MCF 10A (cell line): ENCODE measurements at places on chromosomes 6 and 20. TPM values are rescaled to one million over a fixed set of nuclear protein-coding genes. Genes with fewer than 3 reads are reported as not detected.

- no peaks in the 10 kb centered on the region for H3K36me3 ChIP-seq
- H3K4me3 ChIP-seq = no peak overlapping the region
- no peaks in the 10 kb centered on the region for H3K27me3 ChIP-seq
- H3K4me1 ChIP-seq = peaks cover 6% of the 10 kb centered on the region
Observed at GRCh38 chr6:45920819-45921511, 94.7 kb downstream of the CLIC5 start.

DNA sequence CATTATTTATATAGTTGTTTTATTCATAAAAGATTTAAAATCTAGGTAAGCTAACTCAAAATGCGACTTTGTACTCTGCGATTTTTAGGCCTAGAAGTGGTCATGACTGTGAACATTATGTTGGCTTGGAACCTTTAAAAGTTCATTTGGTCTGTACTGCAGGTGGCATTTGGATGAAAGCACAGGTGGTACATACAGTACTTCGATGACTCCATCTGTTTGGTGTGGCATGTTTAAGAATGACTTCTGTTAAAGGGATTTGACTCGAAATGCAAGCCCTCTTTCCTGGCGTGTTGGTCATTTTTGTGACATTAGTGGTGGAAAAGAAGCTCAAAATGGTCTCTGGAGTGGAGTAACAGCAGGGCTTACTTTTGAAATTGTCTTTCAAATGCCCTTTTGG is 118.1 kb downstream of the UST start:
- no peaks in the 10 kb centered on the region for H3K27me3 ChIP-seq
- H3K36me3 ChIP-seq = no peaks in the 10 kb centered on the region
- H3K4me3 ChIP-seq = no peak overlapping the region
- no peak overlapping the region for H3K27ac ChIP-seq
- no peak for DNase-seq

DNA sequence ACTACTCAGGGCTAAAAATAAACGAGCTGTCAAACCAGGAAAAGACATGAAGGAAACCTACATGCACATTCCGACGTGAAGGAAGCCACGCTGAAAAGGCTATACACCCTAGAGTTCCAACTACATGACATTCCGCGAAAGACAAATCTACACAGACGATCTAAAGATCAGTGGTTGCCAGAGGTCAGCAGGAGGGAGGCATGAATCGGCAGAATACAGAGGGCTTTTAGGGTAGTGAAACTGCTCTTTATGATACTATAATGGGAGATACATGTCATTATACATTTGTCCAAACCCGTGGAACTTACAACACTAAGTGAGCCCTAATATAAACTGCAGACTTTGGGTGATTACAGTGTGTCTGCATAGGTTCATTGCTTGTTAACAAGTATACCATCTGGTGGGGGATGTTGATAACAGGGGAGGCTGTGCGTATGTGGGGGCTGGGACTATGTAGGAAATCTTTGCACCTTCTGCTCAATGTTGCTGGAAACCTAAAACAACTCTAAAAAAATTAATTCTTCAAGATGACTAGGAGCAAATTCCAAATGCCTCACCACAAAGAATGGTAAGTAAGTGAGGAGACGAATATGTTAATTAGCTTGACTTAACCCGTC is 132.2 kb upstream of the CDH4 start:
- peaks cover 51% of the 10 kb centered on the region for H3K27me3 ChIP-seq
- no peak overlapping the region for H3K4me3 ChIP-seq
- peaks cover 6% of the 10 kb centered on the region for H3K4me1 ChIP-seq
- peaks cover 5% of the 10 kb centered on the region for H3K36me3 ChIP-seq

DNA sequence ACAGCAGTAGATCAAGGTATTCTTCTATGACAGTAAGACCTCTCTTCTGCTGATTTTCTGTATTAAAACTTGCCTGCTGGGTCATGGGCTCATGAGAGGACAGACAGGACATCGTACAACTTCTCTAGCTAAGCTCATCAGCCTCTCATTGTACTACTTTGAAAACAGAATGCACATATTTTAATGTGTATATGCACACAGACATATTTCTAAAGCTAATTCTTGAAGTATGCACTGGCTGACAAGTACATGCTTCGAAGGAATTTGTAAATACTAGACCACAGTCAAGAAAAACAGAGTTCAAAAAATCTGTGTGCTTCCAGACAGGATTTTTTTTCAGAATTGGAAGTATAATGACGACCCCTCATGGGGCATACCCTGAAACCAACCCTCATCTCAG is 81.7 kb upstream of the CD83 start:
- DNase-seq = no peak
- no peak overlapping the region for H3K27ac ChIP-seq
- no peaks in the 10 kb centered on the region for H3K4me1 ChIP-seq
- H3K27me3 ChIP-seq = peaks cover 11% of the 10 kb centered on the region
- H3K36me3 ChIP-seq = no peaks in the 10 kb centered on the region

GRCh38 chr6:7489376-7489775 is 52.1 kb upstream of the DSP start:
- no peaks in the 10 kb centered on the region for H3K27me3 ChIP-seq
- peaks cover 11% of the 10 kb centered on the region for H3K4me1 ChIP-seq
- no peak for DNase-seq
- no peak overlapping the region for H3K4me3 ChIP-seq

- no peak overlapping the region for H3K4me3 ChIP-seq
- H3K36me3 ChIP-seq = no peaks in the 10 kb centered on the region
- no peak for DNase-seq
- H3K27me3 ChIP-seq = no peaks in the 10 kb centered on the region
Observed at GRCh38 chr6:17202526-17202925, 78.6 kb upstream of the RBM24 start.

GRCh38 chr6:170143401-170144150 is 147.3 kb downstream of the DLL1 start:
- H3K36me3 ChIP-seq = no peaks in the 10 kb centered on the region
- no peak for DNase-seq
- peaks cover 21% of the 10 kb centered on the region for H3K27me3 ChIP-seq
- peaks cover 14% of the 10 kb centered on the region for H3K4me1 ChIP-seq
- no peak overlapping the region for H3K4me3 ChIP-seq

- H3K4me1 ChIP-seq = no peaks in the 10 kb centered on the region
- H3K27me3 ChIP-seq = no peaks in the 10 kb centered on the region
- peaks cover 31% of the 10 kb centered on the region for H3K36me3 ChIP-seq
- DNase-seq = no peak
- no peak overlapping the region for H3K27ac ChIP-seq
Observed at GRCh38 chr6:43204271-43205105, 22.5 kb downstream of the CUL9 start.

DNA sequence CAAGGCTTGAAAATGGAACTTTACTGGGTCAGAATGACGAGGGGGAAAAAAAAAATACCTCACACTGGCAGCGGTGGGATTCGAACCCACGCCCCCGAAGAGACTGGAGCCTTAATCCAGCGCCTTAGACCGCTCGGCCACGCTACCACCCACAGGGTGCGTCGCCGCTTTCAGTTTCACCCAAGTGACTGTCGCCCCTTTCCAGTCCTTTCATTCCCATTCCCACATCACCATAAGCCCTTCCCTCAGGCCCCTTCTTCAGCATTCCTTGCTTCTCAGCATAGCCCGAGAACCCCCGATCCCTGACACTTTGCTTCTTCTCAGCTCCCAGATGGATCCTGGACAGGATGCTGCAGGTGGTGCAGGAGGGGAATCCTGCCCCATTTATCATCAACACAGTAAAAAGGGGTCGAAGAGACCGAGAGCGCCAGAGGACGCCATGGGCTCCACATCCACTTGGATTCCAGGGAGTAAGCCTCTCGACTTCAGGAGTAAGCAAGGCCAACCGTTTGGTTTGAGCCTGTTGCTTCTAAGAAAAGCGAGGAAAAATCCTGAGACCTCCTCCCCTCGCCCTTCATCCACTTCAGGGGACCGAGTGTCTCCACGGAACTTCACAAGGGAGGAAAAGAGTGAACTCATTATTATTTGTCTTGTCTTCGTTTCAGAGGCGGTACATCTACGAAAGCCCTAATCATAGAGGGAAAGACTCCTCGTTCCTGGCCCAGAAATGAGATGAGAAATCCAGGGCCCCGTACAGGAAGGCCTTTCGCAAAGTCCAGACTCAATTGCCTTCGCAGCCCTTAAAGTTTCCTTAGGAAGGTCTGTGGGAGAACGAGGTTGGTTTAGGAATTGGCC is 20.0 kb upstream of the TRIM27 start:
- H3K4me1 ChIP-seq = peaks cover 14% of the 10 kb centered on the region
- peaks cover 25% of the 10 kb centered on the region for H3K36me3 ChIP-seq
- DNase-seq = peak; percentile 78

GRCh38 chr6:36501686-36502085 is 45.6 kb downstream of the STK38 start:
- H3K4me3 ChIP-seq = no peak overlapping the region
- DNase-seq = no peak
- H3K4me1 ChIP-seq = no peaks in the 10 kb centered on the region
- no peaks in the 10 kb centered on the region for H3K27me3 ChIP-seq
- H3K36me3 ChIP-seq = peaks cover 56% of the 10 kb centered on the region

DNA sequence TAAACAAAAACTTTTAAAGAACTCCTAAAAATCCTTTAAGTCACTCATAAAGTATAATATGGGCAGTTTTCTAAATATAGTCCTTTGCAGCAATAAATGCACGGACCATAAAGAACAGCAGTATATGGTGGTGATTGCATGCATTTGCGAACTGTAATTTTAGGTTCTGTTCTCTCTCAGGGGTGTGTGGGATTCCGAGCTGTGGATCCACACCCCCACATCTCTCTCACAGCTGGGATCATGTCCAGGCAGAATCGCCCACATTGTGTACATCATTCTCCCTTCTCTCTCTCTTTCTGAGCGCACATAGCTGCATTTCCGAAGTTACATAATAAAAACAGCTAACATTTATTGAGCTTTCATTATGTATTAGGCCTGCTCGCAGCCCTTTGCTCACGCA is 28.6 kb downstream of the SLC52A3 start:
- no peaks in the 10 kb centered on the region for H3K36me3 ChIP-seq
- peaks cover 13% of the 10 kb centered on the region for H3K27me3 ChIP-seq
- DNase-seq = no peak

- DNase-seq = no peak
- H3K36me3 ChIP-seq = peaks cover 24% of the 10 kb centered on the region
- peaks cover 10% of the 10 kb centered on the region for H3K4me1 ChIP-seq
- H3K27ac ChIP-seq = peak overlapping the region; percentile 63
- peak overlapping the region; percentile 87 for H3K4me3 ChIP-seq
Observed at GRCh38 chr6:43428112-43428570, 800 bp downstream of the ABCC10 start.

GRCh38 chr6:151196555-151196954 is 43.2 kb upstream of the AKAP12 start:
- DNase-seq = peak; percentile 62
- no peak overlapping the region for H3K27ac ChIP-seq
- no peaks in the 10 kb centered on the region for H3K27me3 ChIP-seq
- peaks cover 6% of the 10 kb centered on the region for H3K4me1 ChIP-seq
- H3K36me3 ChIP-seq = no peaks in the 10 kb centered on the region

DNA sequence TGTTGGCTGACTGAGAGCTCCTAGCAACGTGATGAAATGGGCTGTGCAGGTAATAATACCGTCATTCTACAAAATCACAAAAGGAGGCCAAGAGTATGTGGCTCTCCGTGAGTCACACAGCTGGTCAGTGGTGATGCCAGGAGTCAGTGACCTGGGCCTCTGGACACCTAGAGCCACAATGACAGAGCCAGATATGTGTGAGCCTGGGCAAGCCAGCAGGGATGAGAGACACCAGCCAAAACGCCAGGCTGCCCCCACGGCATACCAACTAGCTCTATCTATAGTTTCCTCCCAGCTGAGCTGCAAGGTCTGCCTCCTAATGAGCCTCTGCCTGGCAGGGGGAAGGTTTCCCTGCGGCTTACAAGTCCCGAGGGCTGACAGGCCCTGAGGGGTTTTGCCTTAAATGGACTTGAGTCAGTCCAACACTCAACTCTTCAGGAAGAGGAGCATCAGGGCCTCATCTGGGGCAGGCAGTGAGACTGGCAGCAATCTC is 70.0 kb downstream of the CPNE5 start:
- H3K27me3 ChIP-seq = no peaks in the 10 kb centered on the region
- no peaks in the 10 kb centered on the region for H3K36me3 ChIP-seq
- peaks cover 17% of the 10 kb centered on the region for H3K4me1 ChIP-seq
- peak overlapping the region; percentile 27 for H3K27ac ChIP-seq

DNA sequence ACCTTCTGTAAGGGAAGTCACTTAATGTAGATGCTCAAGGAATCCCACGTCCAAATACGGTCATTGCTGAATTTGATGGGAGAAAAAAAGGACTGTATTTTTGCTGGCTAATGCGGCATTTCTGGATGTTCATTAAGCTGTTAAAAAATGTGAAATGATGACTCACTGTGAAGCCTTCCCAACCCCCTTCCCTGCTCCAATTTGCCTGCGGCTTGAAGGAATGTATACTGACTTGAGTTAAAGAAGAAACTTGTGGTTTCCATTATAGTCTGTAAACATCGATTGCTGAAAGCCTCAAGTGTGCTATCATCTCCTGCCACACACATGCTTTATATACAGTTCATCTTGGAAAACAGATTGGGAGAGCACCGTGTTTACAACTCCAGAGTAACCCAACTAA is 249.1 kb upstream of the JAG1 start:
- DNase-seq = peak; percentile 85
- peak overlapping the region; percentile 24 for H3K4me3 ChIP-seq
- no peaks in the 10 kb centered on the region for H3K27me3 ChIP-seq
- H3K27ac ChIP-seq = peak overlapping the region; percentile 50
- peaks cover 46% of the 10 kb centered on the region for H3K4me1 ChIP-seq

DNA sequence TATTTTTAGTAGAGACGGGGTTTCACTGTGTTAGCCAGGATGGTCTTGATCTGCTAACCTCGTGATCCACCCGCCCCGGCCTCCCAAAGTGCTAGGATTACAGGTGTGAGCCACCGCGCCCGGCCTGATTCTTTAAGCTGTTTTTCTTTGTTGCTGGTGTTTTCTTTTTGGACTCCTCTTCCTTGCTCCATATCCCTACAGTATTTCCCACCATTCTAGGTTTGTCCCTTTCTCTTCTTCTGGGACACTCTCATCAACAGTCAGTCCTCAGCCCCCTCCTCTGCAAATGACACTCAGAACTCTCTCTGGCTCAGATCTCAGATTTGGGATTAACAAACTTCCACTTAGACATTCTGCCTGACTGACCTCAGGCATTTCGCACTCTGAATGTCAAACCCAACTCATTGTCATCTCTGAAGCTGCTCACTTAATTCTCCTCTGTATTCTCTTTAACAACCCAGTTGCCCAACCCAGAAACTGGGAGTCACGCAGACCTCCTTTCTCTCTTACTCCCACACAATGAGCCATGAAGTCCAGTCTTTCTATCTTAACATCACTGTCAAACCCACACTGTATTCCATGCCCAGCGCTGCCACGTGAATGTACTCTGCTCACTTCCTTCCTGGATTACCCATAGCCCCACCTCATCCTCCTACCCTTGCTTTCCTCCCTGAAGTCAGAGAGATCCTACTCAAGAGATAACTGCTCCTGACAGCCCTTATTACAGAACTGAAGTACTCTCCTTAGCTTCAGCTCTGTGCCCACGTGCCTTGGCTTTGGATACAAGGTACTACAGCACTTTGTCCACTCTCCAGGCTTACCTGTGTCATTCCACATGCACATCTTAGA is 2.6 kb downstream of the MPIG6B start:
- H3K27me3 ChIP-seq = no peaks in the 10 kb centered on the region
- peaks cover 6% of the 10 kb centered on the region for H3K36me3 ChIP-seq
- no peak overlapping the region for H3K27ac ChIP-seq
- H3K4me1 ChIP-seq = peaks cover 7% of the 10 kb centered on the region

- peak; percentile 79 for DNase-seq
- peaks cover 5% of the 10 kb centered on the region for H3K4me1 ChIP-seq
- H3K4me3 ChIP-seq = no peak overlapping the region
- peak overlapping the region; percentile 86 for H3K27ac ChIP-seq
Observed at GRCh38 chr6:136347847-136348246, 58.2 kb upstream of the BCLAF1 start.

SLC2A10 gene
- total RNA-seq = not detected in 2 replicates

TFB1M gene
- 26.8 and 31.0 TPM in 2 replicates for total RNA-seq

OXT gene
- total RNA-seq = not detected in 2 replicates

HCK gene
- total RNA-seq = not detected in 2 replicates

ADGRB3 gene
- total RNA-seq = not detected in 2 replicates
